ENCODE measurements at places on chromosomes 5 and 9.

GRCh38 chr9:124260769-124261603, 3.2 kb downstream of the NEK6 start:
- DNase-seq: no peak

DNA sequence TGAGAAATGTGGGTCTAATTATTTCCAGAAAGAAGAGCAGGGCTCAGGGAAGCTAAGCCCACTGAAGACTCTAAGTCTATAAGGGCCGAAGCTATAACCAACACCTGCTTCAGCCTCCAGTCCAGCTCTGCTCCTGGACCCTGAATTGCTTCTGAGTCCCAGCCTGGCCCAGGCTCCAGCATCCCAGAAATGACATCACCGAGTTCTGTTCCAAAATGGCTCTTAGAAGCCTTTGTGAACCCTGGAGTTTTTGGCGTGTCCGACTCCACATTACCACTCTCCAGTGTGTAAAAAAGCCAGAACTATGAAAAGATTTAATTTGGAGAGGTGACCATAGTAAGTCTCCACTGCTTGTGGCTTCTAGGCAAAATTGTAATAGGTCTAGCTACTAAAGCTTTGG, 289.9 kb downstream of the SLIT3 start:
- no peak for DNase-seq

- no peak for DNase-seq
Observed at GRCh38 chr9:126506361-126507317, 107.1 kb upstream of the LMX1B start.

GRCh38 chr5:76836181-76836580, 13.6 kb upstream of the S100Z start:
- no peak for DNase-seq

- no peak for DNase-seq
Observed at GRCh38 chr9:110752766-110753165, 84.2 kb downstream of the MUSK start.

DNA sequence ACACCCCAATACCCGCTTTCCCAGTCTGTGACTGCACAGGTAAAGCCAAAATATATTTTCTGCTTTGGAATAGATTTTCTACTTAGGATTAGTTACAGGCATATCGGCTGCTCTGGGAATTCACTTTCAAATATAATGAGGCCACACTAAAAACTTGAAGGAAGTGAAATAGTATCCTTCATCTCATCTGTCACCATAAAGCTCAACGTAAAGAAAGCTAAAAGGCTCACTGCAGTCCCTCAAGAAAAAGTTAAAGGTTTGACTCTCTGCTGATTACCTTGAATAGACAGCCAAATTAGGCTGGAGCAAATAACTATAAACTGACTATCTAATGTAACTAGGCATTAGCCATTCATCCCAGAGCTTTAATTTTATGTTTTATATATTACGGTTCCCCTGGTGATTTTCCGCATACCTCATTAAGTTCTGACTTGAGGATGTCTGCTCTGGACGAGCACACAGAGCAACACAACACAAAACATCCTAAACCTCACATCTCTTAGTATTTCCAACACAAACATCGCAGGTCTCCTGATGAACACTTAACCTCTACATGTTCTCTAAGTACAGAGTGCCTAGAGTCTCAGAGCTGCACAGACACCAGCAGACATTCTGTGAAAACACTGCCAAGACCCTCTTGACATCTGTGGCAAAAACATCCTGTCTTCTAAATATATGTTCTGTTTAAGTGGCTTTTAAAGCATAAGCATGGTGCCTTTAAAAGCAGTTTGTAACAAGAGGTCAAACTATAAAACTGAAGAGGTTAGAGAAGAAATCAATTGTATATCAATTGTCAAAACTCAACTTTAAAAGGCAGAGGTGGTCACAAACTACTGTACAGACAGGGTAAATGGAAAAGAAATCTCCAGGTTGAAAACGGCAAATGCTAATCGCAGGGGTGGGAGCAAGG, 35.4 kb downstream of the ELAVL2 start:
- DNase-seq: no peak

- DNase-seq: no peak
Observed at GRCh38 chr9:110170357-110171257, 37.4 kb downstream of the C9orf152 start.

DNA sequence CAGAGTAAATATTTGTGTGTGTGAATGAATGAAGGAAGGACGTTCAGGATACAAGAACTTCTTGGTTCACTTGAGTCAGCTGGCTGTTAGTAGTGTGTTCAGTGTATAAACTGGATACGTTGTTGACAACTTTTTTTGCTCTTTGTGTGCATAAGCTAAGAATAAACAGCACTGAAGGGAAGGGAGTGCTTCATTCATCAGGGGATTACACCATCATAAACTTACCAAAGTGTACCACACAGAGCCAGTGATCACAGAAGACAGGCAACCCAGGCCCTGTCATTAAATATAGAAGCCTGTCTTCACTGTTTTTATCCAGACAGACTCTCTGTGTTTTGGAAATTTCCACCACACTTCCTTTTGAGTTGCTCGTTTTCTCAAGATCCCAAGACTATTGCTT, 55.5 kb upstream of the MEF2C start:
- no peak for DNase-seq

GRCh38 chr9:5909976-5910375, 19.3 kb downstream of the MLANA start:
- no peak for DNase-seq

- DNase-seq: no peak
Observed at GRCh38 chr5:172165465-172165864, 22.6 kb downstream of the STK10 start.

DNA sequence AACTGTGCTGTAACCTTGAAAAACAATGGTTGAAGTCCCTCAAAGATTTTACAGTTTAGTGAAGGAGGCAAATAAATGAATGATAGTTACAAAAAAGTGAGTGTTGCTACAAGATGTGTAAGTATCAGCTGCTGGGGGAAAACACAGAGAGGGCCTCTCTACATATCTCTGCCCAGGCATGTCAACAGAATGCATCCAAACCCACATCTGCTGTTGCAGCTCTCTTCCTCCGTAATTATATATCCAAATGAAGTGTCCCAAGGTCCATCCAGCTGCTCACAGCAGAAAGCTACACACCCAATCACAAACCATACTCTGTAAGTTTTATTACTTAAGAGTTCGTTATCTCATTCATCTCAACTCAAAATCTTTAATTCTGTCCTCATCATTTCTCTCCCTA, 584.6 kb downstream of the ANXA1 start:
- no peak for DNase-seq

GRCh38 chr9:20930836-20931235, 100.6 kb downstream of the HACD4 start:
- no peak for DNase-seq

GRCh38 chr5:50667653-50668595, 1.5 kb downstream of the PARP8 start:
- peak; percentile 68 for DNase-seq

DNA sequence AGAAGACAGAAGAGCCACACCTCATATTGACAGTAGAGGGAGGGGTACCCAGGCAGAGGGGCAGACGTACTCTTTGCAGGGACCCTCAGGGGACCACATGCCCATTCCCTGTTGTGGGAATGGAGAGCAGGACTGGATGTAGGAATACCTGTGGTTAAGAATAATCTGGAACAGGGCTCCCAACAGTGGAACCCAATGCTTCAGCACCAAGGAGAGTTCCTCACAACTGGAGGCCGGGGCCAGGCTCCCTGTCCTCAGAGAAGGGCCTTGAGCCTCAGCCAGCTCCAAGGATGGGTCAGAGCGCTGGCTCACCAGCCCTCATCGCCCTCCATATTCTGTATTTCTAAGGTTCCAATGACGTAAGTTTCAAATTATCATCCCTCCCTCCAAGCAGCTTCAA, 7.4 kb upstream of the SHC3 start:
- DNase-seq: peak; percentile 10

GRCh38 chr5:129747572-129748407, at the start of gene MINAR2:
TSS of gene MINAR2 (plus strand) at chr5:129748094. CDS start at chr5:129748191, 97 bp downstream.
- no peak for DNase-seq

GRCh38 chr9:121362813-121363621, 7.0 kb downstream of the STOM start:
- DNase-seq: peak; percentile 92

DNA sequence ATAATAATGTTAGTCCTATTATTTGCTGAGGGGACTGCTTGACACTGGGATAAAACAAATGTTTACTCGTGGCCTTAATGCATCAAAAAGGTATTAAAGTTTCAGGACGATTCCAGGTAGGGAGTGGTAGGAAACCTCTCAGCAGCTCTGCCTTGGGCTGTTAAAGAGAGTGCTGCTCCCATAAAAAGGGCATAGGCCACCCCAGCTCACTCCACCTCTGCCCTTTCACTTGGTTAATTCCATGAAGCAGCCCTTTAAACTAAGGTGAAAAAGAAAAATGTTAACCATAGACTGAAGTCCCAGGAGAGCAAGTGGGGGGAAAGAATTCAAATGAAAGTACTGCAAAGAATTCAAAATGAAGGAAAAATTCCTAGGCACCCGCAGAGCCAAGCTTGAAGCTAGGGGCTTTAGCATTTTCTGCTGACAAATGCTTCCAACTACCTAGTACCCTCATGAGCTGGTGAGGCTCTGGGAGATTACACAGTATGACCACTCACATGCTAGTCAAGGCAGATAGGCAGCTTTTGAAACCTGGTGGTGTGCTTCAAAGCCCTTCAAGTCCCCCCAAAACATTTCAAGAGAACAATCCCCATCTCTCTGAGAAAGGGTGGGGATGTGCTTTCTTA, 8.5 kb downstream of the KLF9 start:
- DNase-seq: no peak

DNA sequence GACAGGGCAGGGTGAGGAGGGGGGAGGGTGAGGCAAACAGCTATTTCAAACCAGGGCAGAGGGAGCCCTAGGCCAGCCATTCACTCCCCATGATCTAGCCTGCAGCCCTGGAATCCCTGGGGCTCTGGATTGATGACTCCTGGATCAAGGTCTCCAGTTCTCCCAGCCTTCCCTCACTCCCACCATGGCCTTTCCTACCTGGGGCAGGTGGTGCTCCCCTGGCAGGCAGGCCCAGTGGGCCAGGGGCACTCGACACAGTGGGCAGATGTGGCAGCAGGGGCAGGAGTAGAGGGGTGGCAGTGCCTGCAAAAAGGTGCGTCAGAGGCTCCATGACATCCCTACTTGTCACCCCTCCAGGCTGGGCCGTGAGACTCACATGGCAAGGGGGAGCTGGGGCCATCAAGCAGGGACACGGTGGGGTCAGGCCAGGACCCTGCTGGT, 6.0 kb downstream of the KIF12 start:
- no peak for DNase-seq

GRCh38 chr9:134189145-134189469, 24.7 kb upstream of the RNU6ATAC start:
- DNase-seq: no peak

GRCh38 chr5:177508837-177509236, 789 bp downstream of the DOK3 start:
- DNase-seq: no peak

- no peak for DNase-seq
Observed at GRCh38 chr9:136343121-136343883, 16.0 kb downstream of the GPSM1 start.

- no peak for DNase-seq
Observed at GRCh38 chr9:19290103-19290502, 59.6 kb downstream of the DENND4C start.

- DNase-seq: peak; percentile 24
Observed at GRCh38 chr9:121692606-121693387, 41.4 kb downstream of the DAB2IP start.

GRCh38 chr5:31860278-31860677, 221.3 kb downstream of the PDZD2 start:
- no peak for DNase-seq

DNA sequence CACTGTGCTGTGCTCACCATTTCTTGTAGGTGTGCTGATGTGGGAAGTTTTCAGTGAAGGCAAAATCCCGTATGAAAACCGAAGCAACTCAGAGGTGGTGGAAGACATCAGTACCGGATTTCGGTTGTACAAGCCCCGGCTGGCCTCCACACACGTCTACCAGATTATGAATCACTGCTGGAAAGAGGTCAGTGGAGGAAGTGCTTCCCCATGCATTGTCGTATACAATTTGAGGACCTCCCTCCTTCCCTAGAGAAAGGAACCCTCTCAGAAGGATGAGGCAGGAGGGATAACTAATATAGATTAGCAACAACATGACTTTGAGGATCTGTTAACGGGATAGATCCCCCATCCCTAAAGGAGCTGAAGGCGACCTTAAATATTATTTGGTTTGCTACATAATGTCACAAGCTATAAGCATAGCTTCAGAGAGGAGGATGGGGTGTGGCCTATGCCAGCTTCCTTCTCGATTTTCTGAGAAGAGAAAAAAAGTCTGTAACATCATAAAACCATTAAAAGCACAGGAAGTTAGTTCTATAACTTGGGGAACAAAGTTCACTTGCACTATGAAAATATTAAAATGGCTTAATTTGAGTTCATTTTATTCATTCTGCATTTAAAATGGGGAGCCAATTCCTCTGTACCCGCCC, 17.0 kb upstream of the CYFIP2 start:
- peak; percentile 60 for DNase-seq

- DNase-seq: no peak
Observed at GRCh38 chr5:135089912-135090311, 55.9 kb upstream of the PITX1 start.

DNA sequence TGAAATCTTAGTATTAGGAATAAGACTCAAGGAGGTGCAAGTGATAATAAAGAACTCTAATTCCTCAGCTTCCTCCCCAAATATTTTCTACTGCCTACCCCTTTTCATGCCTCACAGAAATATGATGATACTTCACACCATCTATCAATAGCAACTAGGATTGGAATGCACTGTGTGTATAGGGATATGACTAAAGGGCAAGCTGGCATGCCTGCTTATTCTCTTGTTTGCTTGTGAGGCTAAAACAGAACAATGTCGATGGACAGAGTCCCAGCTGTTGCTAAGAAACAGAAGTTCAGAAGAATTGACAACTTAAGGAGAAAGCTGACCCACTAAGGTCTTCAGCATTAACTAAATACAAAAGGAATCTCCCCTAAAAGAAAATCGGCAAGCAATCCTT, 9.7 kb upstream of the CHD1 start:
- DNase-seq: no peak

- no peak for DNase-seq
Observed at GRCh38 chr5:76469656-76470290, 66.7 kb downstream of the IQGAP2 start.

- DNase-seq: peak; percentile 23
Observed at GRCh38 chr9:75834878-75835277, 55.6 kb upstream of the PCSK5 start.

- no peak for DNase-seq
Observed at GRCh38 chr9:133037775-133038515, 7.1 kb downstream of the GTF3C5 start.

- DNase-seq: no peak
Observed at GRCh38 chr5:169561893-169562292, 21.7 kb upstream of the SPDL1 start.

DNA sequence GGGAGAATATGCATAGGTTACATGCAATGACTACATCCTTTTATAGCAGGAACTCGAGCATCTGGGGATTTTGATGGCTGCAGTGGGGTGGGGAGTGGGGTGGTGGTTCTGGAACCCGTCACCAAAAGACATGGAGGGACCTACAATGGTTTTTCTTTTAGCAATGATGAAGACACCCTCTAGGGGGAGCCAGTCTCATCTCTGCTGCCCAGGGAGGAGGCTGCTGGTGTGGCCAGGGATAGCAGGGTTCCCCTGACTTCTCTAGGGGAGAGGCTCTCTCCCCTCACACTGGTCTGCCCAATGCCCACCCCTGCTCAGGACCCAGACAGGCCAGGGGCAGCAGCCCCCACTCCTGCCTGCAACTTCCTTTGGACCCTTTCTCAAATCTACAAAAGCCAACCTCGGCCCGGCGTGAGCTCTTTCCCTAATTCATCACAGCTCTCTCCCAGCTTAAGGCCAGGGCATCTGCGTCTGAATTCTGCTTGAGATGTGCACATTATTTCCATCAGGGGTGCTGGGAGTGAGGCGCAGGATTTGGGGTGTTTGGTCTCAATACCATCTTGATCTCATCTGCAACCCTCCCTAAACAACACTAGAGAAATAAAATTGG, 73.6 kb upstream of the RETREG1 start:
- peak; percentile 26 for DNase-seq

All from large intestine (tissue), 12 donors.